ENCODE measurements at places on chromosomes 6 and 20. TPM values are rescaled to one million over a fixed set of nuclear protein-coding genes. Genes with fewer than 3 reads are reported as not detected.

DNA sequence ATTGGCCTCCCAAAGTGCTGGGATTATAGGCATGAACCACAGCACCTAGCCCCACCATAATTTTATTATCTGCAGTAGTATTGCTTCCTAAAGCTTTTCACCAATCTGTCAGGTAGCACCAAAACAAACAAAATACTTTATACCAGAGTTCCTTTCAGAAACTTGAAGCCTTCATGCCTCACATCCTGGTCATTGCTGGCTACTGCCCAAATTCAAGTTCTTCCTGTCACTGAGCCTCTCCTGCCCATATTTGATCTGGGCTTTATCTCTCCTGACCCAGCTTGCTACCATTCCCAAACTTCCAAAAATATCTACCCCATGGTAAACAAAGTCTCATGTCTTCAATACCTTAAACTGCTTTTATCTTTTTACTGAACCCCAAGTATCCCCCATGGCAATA is 34.9 kb upstream of the DST start:
- DNase-seq = no peak

DNA sequence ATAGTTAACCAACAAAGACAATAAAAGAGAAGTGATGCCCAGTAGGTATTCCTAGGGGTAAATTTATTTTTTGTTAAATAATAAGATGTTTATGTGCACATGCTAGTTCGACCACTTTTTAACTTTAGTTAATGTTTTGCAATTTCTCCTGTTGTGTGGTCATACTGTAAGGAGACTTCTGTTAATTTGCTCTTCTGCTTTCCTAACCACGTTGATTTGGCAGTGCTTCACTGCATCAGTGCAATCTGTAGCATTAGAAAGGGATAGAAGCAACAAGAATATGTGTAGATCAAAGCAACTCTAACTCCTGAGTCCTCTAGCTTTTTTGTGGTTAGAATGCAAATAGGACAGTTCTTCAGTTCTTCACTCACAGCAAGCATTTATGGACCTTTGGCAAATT is 13.9 kb downstream of the MYB start:
- no peak for DNase-seq

Gene TMEM244
- polyA plus RNA-seq = not detected

Gene WFDC10B
- polyA plus RNA-seq = 0.29 TPM

Gene ASIP
- polyA plus RNA-seq = not detected

GRCh38 chr20:1130847-1131246 is 12.4 kb downstream of the PSMF1 start:
- DNase-seq = no peak

Gene SNHG17
- polyA plus RNA-seq = 14.4 TPM

Gene MRPL18
- polyA plus RNA-seq = 96.7 TPM

DNA sequence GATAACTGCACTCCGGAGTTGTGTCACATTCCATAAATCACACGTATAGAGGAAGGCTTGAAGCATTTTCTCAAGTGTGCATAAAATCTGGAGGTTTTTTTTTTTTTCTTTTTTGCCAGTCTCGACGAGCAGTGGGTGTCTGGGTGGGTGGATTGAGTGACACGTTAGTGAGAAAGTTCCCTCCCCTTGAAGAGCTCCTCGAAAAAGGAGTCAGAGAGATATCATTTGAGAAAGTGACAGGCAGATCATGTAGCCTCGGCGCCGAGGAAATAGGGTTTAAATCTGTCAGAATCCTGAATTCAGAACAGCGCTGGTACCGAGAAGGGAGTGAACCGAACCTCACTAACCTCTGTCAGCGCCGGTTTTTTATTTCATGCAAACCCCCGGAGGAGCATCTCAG is 269.5 kb upstream of the ARID1B start:
- DNase-seq = no peak

DNA sequence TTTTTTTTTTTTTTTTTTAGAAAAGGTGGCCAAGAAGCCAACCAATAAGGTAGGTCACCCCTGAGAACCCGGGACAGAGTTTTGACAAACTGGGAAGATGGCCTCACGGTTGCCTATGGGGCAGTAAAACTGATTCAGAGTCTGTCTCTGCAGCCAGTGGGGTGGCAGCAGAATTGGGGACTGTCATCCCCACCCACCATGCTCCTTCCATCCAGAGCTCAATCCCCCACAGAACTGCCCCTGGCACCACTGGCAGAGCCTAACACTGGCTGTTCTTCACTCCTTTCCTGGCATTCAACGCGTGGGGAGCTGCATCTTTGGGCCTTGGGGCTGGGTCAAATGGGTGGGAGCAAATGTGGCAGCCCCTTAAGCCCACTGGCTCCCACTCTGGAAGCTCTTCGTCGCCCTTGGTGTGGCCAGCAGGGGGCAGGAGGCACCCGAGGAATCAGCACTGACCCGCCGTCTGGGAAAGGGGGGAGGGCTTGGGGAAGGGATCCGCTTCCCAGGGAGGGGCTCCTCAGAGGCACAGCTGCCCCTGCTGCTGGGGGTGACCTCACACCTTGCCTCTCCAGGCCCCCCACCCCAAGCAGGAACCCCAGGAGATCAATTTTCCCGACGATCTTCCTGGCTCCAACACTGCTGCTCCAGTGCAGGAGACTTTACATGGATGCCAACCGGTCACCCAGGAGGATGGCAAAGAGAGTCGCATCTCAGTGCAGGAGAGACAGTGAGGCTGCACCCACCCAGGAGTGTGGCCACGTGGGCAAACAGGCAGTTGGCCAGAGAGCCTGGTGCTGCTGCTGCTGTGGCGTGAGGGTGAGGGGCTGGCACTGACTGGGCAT is 10.4 kb downstream of the CD40 start:
- DNase-seq = no peak

DNA sequence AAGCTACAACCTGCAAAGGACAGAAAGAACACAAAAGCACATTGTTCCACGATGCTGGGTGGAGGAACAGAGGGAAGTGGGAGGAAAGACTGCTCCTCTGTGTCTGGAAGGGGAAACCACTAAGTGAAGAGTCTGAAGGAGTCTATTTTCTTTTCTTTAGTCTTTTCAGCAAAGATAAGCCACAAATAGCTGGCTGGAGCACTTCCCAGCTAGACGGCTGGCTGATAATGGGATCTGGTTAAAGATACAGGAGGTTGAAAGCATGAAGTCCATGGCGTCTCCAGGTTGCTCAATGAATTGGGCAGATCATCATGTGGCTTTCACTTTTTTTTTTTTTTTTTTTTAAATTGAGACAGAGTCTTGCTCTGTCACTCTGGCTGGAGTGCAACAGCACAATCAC is 154.0 kb upstream of the KCNG1 start:
- DNase-seq = no peak

DNA sequence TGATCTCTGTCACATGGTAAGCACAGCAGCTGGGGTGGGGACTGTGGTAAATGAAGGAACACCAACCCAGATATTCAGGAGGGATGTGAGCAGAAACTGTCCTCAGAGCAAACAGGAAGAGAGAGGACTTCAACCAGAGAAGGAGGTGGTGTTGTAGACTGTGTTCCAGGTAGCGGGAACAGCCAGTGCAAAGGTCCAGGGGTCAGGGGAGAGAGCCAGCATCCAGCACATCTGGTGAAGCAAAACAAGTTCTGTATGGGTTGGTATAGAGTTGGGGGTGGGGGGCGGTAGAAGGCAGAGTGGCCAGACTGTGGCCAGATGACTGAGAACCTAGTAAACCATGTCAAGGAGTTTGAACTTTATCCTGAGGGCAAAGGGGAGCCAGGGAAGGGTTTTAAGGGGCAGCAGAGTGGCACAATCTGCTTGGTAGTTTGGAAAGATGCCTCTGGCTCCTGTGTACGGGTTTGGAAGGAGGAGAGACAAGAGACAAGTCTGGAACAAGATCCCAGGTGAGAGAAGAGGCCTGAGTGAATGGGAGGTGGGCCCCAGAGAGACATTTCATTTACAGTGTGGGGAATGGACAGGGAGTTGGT is 27.8 kb upstream of the TTPAL start:
- no peak for DNase-seq

Gene PTCRA
- not detected for polyA plus RNA-seq

Measured in AG04450 (cell line).